Posterior vena cava (tissue), 2 donors: ENCODE measurements at places on chromosomes 12 and 14.
A peak's percentile ranks its signal among the peaks of the same experiment; 100 is the strongest.

DNA sequence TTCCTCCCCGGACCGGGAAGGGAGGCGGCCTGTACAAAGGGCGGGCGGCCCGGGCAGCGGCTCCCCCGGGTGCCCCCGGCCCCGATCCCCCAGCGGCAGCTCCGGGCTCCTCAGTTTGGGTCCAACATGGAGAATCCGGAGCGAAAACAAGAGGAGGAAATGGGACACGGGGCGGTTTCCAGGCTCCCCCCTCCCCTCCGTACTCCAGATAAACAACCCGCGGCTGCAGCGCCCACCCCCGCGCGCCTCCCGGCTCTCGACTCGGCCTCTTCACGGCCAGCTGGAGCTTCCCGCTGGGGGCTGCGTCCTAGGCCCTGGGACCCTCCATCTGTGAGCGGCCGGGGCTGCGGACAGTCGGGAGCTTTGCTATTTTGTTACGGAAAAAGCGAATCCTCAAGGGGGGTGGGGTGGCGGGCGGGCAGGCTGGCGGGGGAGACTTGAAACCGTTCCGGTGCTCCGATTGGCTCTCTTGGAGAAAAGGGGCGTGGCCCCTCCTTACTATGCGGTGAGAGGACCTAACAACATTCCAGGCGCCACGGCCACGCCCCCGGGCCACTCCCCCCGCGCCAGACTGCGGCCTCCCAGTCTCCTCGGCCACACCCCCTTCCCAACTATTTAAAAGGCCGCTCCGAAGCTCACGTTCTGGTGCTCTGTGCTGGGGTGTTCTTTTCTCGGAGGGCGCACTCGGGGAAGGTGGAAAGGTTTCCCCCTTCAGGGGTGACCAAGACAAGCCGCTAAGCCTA lies at the start of gene CTDSP2:
TSS of gene CTDSP2 (minus strand) at position 153 of the 743 bp plus-strand sequence. CDS start 294 bp downstream, outside the sequence.
- DNase-seq: peak; percentile 100

- no peak for DNase-seq
These were observed 8.7 kb upstream of the SMCO2 start for GRCh38 chr12:27437839-27438238.

- DNase-seq: no peak
These were observed 461.0 kb downstream of the GXYLT1 start for GRCh38 chr12:41683513-41684240.

DNA sequence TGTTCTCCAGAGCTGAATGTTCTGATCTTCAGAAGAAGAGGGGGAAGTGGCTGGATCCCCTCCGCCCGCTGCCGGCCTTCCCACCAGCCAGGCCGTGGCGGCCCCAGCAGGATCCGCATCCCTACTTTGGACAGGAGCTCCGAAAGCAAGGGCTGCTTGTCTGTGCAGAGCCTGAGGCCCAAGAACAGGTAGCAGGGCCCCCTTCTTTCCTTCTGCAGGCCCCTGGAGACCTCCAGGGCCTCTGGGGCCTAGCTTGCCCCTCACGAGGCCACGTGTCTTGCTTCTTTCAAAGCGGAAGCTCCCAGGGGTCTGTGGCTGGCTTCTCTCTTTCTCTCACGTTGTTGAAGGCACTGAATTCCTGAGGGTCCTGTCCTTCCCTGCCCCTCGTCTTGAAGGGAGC lies 13.2 kb downstream of the PGF start:
- DNase-seq: no peak

DNA sequence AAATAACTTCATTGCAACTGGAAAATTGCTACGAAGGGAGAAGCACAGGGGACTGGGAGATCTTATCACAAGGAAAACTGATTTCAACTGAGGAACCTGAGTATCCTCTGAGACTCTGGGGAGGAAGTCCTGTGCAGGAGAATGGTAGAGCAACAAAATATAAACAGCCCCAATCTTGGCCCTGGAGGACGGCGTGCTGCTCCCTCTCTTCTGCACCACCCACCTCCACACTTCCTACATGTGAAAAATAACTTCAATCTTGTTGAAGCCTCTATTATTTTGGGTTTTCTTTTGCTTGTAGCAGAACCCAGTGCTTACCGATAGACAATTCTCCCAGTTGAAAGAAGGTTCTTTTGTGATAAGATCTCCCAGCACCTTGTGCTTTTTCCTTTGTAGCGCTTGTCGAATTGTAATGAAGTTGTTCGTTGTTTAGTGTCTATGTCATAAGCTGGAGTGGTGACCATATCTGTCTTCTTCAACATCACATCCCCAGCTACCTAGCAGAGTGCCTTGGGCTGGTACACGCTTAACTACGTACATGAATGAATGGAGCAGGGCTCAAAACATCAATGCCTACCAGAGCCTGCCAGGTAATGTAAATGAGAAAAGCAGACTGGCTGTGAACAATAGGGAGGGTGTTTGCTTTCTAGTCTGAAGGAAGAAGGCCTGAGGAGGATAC lies 2.8 kb upstream of the CD4 start:
- no peak for DNase-seq

GRCh38 chr14:73903028-73903427 lies 16.4 kb downstream of the ZNF410 start:
- DNase-seq: no peak
